ENCODE measurements at places on chromosomes 11 and 22. TPM values are rescaled to one million over a fixed set of nuclear protein-coding genes. Genes with fewer than 3 reads are reported as not detected.

The OR51B5 gene
- 0.14 TPM for polyA plus RNA-seq

The KCTD14 gene
- polyA plus RNA-seq = 0.36 TPM

DNA sequence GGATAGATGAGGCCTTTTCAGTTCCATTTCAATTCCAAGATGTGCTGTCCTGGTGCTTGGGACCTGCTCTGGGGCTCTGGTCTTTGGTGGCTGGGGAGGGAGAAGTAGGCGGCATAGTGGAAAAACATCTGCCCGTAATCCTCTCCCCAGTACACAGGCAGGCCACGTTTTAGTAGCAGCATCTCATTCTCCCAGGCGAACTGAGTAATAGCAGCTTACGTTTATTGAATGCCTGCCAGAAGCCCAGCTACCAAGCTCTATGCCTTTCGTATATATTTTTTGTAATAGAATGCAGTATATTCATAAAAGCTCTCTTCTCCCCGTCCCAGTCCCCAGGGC lies 11.4 kb downstream of the ACO2 start:
- DNase-seq = no peak

DNA sequence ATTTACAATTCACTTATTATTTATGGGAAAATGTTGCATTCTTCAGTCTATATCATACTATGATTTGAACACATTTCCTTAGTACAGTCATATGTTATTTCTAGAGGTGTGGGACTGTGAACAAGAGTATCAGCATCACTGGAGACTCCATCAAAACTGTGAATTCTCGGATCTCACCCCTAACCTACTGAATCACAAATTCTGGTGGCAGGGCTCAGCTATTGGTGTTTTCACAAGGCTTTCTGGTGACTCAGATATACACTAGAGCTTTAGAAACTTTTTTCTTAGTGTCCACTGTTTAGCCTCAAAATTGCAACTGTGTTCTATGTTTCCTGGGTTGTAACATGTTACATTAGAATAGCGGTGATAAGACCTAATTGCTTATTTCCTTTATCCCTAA lies 352.9 kb upstream of the DDI1 start:
- no peak for DNase-seq

GRCh38 chr22:49149721-49150608 lies 677.7 kb downstream of the BRD1 start:
- DNase-seq = no peak

DNA sequence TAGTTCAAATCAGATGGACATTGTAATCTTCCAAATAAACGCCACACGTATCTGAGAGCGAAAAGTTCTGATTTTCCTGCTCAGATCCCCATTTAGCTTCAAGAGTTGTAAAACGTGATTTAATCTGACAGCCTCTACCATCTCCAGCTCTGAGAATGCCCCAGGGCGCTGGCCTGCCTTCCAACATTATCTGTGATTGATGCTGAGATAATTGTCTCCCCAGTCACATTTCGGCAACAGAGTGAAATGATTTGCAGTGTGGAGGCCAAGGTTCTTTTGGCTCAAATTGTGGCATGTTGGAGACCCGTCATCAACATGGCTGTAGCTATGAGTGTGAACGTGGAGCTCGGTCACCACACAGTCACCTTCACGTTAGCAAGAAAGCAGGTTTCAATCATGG lies 283.4 kb downstream of the BRD1 start:
- peak; percentile 2 for DNase-seq

- no peak for DNase-seq
Observed at GRCh38 chr11:95364324-95365295, 133.6 kb upstream of the SESN3 start.

GRCh38 chr22:48973694-48974041 lies 854.0 kb downstream of the BRD1 start:
- no peak for DNase-seq

GRCh38 chr11:104120493-104121137 lies 43.3 kb downstream of the PDGFD start:
- no peak for DNase-seq

DNA sequence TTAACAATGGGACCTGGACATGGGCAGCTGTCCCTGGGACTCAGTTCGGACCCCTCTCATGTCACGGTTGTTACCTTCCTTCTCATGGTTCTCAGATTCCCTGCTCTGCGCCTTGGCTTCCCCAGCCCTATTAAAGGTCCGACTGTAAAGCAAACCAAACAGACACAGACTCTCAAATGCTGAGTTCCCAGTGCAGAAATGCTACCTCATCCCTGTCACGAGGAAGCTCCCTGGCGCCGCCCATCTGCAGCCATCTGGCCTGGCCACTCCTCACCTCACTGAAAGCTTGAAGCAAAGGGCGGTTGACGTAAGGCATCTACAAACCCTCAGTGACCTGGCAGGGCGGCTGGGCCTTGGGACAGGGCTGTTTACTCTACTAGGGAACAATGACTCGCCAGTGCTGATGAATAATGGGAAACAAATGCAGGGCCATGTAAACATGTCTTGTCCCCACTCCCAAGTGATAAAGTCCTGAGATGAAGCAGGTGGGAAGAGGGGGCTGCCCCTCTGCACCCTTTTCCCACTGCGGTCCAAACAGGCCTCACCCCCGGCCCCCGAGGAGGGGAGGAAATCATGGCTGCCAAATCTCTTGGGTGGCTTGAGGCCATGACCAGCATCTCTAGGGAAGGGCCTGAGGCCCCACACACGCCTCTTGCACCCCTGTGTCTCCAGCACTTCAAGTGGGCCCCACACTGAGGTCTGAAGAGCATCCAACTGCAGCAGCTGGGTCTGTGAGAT lies 49.3 kb downstream of the SCUBE1 start:
- no peak for DNase-seq
